ENCODE measurements at places on chromosomes 4 and X.

GRCh38 chrX:103919270-103919637 lies 43.2 kb upstream of the TMSB15B start:
- peak; percentile 56 for DNase-seq

GRCh38 chr4:152588869-152589268 lies 53.0 kb upstream of the FBXW7 start:
- DNase-seq = no peak

- DNase-seq = no peak
Measured at GRCh38 chrX:137431693-137432488, 134.0 kb upstream of the ZIC3 start.

DNA sequence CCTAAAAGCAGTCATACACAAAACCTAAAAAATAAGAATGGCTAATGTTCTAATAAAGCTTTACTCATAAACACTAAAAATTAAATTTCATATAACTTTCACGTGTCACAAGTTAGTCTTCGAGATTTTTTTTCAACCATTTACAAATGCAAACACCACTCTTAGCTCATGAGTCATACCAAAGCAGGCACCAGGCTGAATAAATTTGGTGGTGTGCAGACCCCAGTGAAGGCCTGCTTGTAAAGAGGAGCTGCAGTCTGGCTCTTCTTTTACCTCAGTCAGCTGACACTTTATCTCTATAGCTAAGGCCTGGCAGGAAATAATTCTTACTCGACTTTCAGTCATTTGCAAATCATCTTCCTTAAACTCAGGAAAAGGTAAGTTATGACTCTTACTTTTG lies 37.4 kb downstream of the CLOCK start:
- peak; percentile 36 for DNase-seq

GRCh38 chrX:20499763-20500162 lies 233.1 kb upstream of the RPS6KA3 start:
- no peak for DNase-seq

GRCh38 chrX:152861826-152862225 lies 31.0 kb downstream of the NSDHL start:
- DNase-seq = peak; percentile 52

GRCh38 chrX:132489578-132490419 lies 961 bp upstream of the MBNL3 start:
- DNase-seq = peak; percentile 37

GRCh38 chr4:7350396-7350795 lies 84.3 kb downstream of the PSAPL1 start:
- DNase-seq = no peak

- no peak for DNase-seq
Measured at GRCh38 chr4:13844740-13845139, 217.2 kb upstream of the BOD1L1 start.

- DNase-seq = no peak
Measured at GRCh38 chr4:35201403-35201802, 1042.9 kb downstream of the ARAP2 start.

DNA sequence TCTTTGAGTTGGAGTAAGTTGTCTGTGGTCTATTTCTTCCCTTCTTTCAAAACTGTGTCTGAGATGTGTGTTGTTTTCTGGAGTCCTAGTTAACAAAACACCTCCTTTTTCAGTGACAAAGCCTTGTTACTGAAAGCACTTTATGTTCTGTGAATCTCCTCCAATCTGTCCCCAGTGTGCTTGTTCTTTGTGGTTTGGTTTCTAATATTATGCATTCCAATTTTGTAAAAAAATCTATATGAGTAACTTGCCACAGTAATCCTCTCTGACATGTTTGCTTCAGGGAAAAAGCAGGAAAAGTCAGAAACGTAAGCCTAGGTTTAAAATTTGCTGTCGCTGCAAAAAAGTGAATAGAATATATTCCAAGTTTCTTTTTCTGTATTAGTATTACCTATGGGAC lies 12.4 kb downstream of the PRRG1 start:
- peak; percentile 9 for DNase-seq

DNA sequence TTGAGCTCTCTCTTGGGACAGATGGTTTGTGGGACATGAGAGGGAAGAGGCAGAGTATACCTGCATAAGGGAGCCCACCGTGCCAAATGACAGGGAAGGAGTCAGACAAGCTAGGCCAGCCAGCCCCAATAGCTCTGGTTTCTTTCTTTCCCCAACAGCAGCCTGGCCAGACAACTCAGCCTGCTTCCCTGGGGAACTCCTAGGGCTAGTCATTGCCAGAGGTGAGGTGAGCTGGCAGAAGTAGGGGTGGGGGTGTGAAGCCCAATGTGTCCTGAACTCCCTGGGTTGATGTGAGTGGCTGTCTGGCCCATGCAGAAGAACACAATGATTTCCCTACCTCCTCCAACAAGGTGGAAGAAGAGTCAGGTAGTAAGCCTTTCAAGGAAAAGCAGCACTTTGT lies 135.5 kb downstream of the AMMECR1 start:
- no peak for DNase-seq

GRCh38 chr4:82891707-82892466 lies 934 bp upstream of the SEC31A start:
- DNase-seq = peak; percentile 39

GRCh38 chrX:69503228-69503781 lies 821 bp upstream of the NALF2 start:
- DNase-seq = no peak

DNA sequence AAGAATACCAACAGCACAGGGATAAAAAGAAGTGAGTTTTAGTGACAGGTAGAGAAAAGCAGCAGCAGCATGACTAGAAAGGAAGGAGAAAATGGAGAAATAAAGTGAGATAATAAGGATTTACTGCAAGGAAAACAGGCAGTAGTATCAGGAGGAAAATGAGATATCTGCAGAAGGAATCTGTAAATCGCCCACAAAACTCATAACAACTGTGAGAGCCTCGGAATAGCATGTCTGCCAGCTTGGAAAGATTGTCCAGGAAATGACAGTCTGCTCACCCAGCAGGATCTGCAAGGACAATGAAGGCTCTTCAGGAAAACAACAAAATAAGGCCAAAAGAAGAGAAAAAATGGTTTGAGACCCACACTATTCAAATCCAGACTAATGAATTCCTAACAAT lies 47.4 kb downstream of the CXXC4 start:
- peak; percentile 7 for DNase-seq

- DNase-seq = no peak
Measured at GRCh38 chrX:84182516-84182915, 5.5 kb downstream of the RPS6KA6 start.

GRCh38 chr4:41458689-41459088 lies 79.3 kb upstream of the LIMCH1 start:
- DNase-seq = no peak

DNA sequence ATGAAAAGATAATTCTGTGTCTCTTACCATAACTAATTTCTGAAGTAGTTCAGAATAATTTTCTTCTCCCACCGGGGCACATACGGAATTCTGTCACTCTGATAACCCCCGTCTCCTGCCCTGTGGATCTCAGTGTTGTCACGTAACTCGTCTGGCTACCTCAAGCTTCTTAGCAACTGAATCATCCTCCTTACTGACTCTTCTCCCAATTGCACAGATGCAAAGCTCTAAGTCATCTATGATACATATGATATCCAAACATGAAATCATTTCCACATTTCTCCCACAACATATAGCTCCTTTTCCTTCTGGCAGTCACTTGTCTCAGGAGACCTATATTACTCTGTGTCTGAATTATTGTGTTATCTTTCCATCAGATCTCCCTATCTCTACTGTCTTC lies 1043.1 kb upstream of the TENM3 start:
- no peak for DNase-seq
